H9 (cell line): ENCODE measurements at places on chromosomes 4 and X. TPM values are rescaled to one million over a fixed set of nuclear protein-coding genes. Genes with fewer than 3 reads are reported as not detected.

The MAGEC2 gene
- not detected in 2 replicates for total RNA-seq

DNA sequence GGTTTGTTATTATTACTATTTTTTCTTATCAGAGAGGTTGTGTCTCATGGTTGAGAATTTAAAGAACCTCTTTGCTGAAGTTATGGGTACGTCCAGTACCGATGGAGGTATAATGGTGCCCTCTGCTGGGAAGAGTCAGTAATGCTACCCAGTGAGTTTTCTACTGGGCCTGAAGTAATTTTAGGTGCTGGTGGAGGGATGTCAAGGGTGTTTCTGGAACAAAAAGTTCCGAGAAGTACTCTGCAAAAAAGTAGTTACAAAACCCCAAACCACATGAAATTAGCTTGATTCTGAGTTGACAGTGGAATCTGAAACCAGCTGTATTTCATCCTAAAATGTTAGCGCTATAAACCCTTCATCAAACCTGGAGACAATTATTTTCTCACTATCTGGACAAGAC lies 102.5 kb upstream of the MID1 start:
- no peak overlapping the region for H3K4me3 ChIP-seq
- no peaks in the 10 kb centered on the region; the same call in 1 of the 2 replicates for H3K4me1 ChIP-seq
- H3K36me3 ChIP-seq, result no peaks in the 10 kb centered on the region
- peak; percentile 46 for DNase-seq

- H3K4me3 ChIP-seq, result no peak overlapping the region
- H3K36me3 ChIP-seq, result no peaks in the 10 kb centered on the region; the same call in 2 of the 3 replicates
- no peaks in the 10 kb centered on the region for H3K27me3 ChIP-seq
- DNase-seq, result no peak
- no peaks in the 10 kb centered on the region for H3K4me1 ChIP-seq
These were observed 8.1 kb downstream of the LAMTOR3 start for GRCh38 chr4:99886146-99886545.

- no peak overlapping the region for H3K4me3 ChIP-seq
- H3K4me1 ChIP-seq, result no peaks in the 10 kb centered on the region
- DNase-seq, result no peak
- no peaks in the 10 kb centered on the region for H3K36me3 ChIP-seq
- H3K27ac ChIP-seq, result no peak overlapping the region
These were observed 74.5 kb downstream of the DCLK2 start for GRCh38 chr4:150152766-150153165.

GRCh38 chr4:108213308-108213707 lies 44.6 kb upstream of the LEF1 start:
- no peaks in the 10 kb centered on the region for H3K36me3 ChIP-seq
- no peaks in the 10 kb centered on the region; the same call in 1 of the 2 replicates for H3K27me3 ChIP-seq
- DNase-seq, result no peak
- H3K4me3 ChIP-seq, result no peak overlapping the region
- no peak overlapping the region for H3K27ac ChIP-seq

DNA sequence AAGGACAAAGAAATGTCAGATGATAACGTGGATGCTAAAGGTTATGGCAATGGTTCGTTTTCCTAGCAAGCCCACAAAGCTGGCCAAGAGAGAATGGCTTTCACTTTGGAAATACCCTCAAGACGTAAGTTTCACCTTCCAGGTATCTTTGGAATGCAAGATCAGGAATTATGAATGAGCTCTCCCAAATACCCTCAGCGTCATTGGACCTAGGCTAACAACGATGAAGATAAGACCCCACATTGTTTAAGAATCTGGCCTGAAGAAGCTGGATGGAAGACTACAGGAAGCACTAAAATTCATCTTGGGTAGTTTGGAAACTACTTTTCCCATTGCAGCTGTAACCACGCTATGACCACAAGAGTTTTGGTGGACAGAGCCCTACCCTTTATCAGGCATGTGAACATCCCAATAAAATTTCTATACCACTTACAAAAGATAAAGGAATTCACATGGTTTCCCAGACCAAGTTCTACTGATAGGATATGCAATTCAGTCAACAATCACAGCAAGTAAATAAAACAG lies 111.9 kb downstream of the KDR start:
- H3K27ac ChIP-seq, result no peak overlapping the region
- no peaks in the 10 kb centered on the region; the same call in 1 of the 2 replicates for H3K4me1 ChIP-seq
- no peak for DNase-seq

- H3K27me3 ChIP-seq, result no peaks in the 10 kb centered on the region
- no peaks in the 10 kb centered on the region for H3K4me1 ChIP-seq
- no peak overlapping the region for H3K27ac ChIP-seq
- H3K4me3 ChIP-seq, result no peak overlapping the region
- peaks cover 8% of the 10 kb centered on the region for H3K36me3 ChIP-seq
- DNase-seq, result no peak
These were observed 94.3 kb downstream of the ANAPC10 start for GRCh38 chr4:145003675-145004074.

DNA sequence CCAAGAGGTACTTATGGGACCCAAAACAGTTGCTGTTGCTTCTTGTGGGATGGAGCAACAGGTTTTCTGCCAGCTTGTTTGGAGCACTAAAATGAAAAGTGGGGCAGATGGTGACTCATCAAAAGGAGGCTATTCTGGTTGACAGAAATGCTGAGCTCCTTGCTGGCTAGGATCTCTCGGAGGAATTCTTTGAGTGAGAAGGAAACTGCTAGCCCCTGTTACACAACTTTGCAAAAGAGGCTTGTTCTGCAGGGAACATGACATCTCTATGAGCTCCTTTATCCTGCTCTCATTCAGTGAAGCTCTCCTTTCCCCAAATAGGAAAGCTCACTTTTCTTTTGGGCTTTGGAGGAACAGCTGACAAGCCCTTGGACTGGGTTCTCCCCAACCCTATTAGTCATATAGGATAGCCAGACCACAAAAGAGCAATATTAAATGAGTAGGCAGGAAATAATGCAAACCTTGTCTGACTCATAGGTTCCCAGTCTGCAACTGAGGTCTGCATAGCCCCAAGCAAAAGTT lies 108.3 kb downstream of the CDS1 start:
- DNase-seq, result no peak
- H3K4me3 ChIP-seq, result no peak overlapping the region
- H3K27me3 ChIP-seq, result no peaks in the 10 kb centered on the region
- H3K4me1 ChIP-seq, result no peaks in the 10 kb centered on the region; the same call in 1 of the 2 replicates

- DNase-seq, result no peak
- H3K4me3 ChIP-seq, result no peak overlapping the region
- H3K36me3 ChIP-seq, result no peaks in the 10 kb centered on the region
- no peaks in the 10 kb centered on the region for H3K27me3 ChIP-seq
These were observed 242.5 kb upstream of the FAT4 start for GRCh38 chr4:125072269-125072668.
